Airway epithelial cell (primary cell): ENCODE measurements at places on chromosomes 12 and 14. TPM values are rescaled to one million over a fixed set of nuclear protein-coding genes. Genes with fewer than 3 reads are reported as not detected.

The SLCO1B1 gene
- not detected in 2 replicates for total RNA-seq

The RDH12 gene
- 8.4 and 11.7 TPM in 2 replicates for total RNA-seq

The PROX2 gene
- total RNA-seq, result not detected in 2 replicates

The TCTN1 gene
- 13.5 and 17.8 TPM in 2 replicates for total RNA-seq

The GUCY2C gene
- total RNA-seq, result not detected in 2 replicates

The ZNF26 gene
- 2.8 and 8.7 TPM in 2 replicates for total RNA-seq

The RNASE3 gene
- not detected in 2 replicates for total RNA-seq

The CMA1 gene
- not detected in 2 replicates for total RNA-seq

The CNIH1 gene
- 133 and 174 TPM in 2 replicates for total RNA-seq

The NTS gene
- total RNA-seq, result not detected in 2 replicates

The TAMALIN gene
- total RNA-seq, result 0.07 and 0.70 TPM in 2 replicates

The ABCC9 gene
- 0.05 and 0.35 TPM in 2 replicates for total RNA-seq

The SDS gene
- not detected in 2 replicates for total RNA-seq

The TCL1B gene
- total RNA-seq, result not detected in 2 replicates

The GLT8D2 gene
- total RNA-seq, result 1.5 and 1.6 TPM in 2 replicates

The POU6F1 gene
- total RNA-seq, result 1.7 and 6.1 TPM in 2 replicates

The AQP6 gene
- 0.14 TPM in 1 of 2 replicates, not detected in the other for total RNA-seq

The CLECL1 gene
- not detected in 2 replicates for total RNA-seq

The TAS2R7 gene
- total RNA-seq, result not detected in 2 replicates

The COL2A1 gene
- total RNA-seq, result 0.07 and 0.14 TPM in 2 replicates

The PMEL gene
- total RNA-seq, result 1.9 and 2.6 TPM in 2 replicates

The SLC5A8 gene
- total RNA-seq, result not detected in 2 replicates

The LUM gene
- total RNA-seq, result 0.60 and 2.8 TPM in 2 replicates

The SMCO2 gene
- 0.56 TPM in 1 of 2 replicates, not detected in the other for total RNA-seq

The DACT1 gene
- total RNA-seq, result 0.21 TPM in 1 of 2 replicates, not detected in the other
